ENCODE measurements at places on chromosomes 7 and 10.

- DNase-seq, result no peak
These were observed 273.0 kb downstream of the CCDC3 start for GRCh38 chr10:12728494-12728893.

- DNase-seq, result no peak
These were observed 518 bp downstream of the WAPL start for GRCh38 chr10:86520871-86521677.

DNA sequence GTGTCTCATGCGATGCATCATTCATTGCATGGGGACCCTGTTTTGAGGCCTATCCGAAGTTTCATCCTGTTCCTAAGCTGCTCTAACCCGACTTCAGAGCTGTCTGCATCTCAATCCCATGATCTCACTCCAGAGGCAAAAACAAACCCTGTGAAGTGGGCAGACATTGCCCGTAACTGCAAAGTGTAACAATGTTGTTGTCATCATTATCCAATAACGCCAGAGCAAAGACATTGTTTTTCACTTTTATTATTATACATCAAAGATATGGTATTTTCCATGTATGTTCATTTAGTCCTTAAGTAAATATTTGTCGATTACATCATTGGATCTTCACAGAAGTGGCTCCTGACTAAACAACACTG, 246.7 kb downstream of the KLF6 start:
- no peak for DNase-seq

DNA sequence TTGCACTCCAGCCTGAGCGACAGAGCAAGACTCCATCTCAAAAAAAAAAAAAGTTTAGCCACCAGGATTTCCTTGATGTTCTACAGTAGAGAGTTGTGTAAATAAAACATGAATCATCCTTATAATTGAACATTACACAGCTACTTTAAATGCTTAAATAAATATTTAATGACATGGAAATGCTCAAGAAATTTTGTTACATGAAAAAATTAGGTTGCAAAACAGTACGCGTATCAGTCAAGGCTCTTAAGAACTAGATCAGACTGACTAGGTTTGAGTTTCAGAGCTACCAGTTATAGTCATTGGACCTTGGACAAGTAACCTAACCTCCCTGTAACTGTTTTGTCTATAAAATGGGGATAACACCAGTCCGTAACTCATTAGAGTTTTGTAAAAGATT, 38.7 kb upstream of the GSAP start:
- no peak for DNase-seq

DNA sequence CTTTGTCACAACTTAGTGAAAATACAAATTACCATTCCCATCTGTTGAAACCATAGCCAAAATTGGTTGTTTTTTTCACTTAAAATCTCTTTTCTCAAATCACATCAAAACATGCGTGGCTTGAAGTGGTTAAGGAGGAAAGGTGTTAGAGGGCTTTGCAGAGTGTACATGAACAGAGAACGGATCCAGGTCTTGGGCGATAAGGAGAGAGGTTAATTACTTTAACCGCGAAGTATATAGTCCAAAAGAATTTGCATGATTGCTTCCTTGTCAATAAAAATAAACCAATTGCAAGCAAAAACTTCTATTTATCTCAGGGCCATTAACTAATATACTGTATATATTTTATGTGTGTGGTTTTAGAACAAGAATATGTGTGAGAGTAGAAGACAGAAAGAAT, 813.9 kb upstream of the SORCS1 start:
- DNase-seq, result no peak

GRCh38 chr7:113202284-113202683, 83.9 kb upstream of the SMIM30 start:
- no peak for DNase-seq

- DNase-seq, result no peak
These were observed 229.2 kb downstream of the GPAM start for GRCh38 chr10:111954386-111954785.

- no peak for DNase-seq
These were observed 1.8 kb downstream of the ADRA2A start for GRCh38 chr10:111078505-111079185.

- no peak for DNase-seq
These were observed 28.9 kb upstream of the CREB3L2 start for GRCh38 chr7:138030679-138031351.

GRCh38 chr10:89442289-89442688, 27.9 kb downstream of the IFIT5 start:
- DNase-seq, result no peak

- no peak for DNase-seq
These were observed 19.3 kb downstream of the PPP2R2D start for GRCh38 chr10:131920151-131920550.

DNA sequence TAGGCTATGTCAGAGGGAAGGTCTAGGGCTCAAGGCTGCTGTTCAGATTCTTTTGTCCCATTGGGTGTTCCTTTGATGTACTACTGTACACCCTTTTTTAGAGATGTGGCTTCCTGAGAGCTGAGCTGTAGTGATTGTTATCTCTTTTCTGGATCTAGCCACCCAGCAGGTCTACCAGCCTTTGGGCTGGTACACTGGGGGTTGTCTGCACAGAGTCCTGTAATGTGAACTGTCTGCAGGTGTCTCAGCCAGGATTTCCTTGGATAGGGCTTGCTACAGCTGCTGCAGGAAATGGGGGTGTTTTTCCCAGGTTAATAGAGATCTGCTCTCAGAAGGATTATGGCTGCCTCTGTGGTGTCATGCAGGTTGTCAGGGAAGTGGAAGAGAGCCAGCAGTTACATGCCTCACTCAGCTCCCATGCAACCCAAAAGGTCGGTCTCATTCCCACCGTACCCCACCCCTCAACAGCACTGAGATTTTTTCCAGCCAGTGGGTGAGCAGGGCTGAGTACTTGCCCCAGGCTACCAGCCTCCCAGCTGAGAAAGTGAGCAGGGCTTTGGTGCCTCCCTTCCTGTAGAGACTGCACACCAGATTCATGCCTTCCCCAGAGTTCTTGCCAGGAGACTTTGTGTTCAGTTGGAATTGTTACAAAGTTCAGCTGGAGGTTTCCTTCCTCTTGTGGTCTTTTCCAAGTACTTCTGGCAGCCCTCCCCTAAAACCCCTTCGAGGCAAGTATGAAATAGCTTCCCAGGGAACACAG, 63.3 kb downstream of the ZNF107 start:
- DNase-seq, result no peak

GRCh38 chr10:11353006-11353896, 258.2 kb downstream of the USP6NL start:
- no peak for DNase-seq

DNA sequence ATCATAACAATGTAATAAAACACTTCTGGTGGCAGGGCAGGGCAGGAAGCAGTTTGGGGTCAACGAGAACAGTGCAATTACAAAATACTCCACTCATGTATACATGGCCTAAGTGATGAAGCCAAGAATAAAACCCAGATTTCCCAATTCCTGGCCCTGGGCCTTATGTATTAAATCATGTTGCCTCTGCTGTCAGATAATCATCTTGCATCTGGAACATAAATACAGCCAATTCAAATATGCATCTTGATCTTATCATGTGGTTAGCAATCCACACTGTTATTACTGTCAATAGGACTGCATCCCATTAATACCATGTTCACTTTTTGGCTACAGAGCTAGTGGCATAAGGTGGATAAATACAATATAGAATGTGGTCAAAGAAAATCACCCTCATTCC, 186.5 kb upstream of the SLC25A13 start:
- no peak for DNase-seq

- no peak for DNase-seq
These were observed 3.6 kb downstream of the SMARCD3 start for GRCh38 chr7:151244841-151245346.

- DNase-seq, result no peak
These were observed 24.4 kb upstream of the FIGNL1 start for GRCh38 chr7:50474382-50475160.

- no peak for DNase-seq
These were observed 54.8 kb upstream of the FGL2 start for GRCh38 chr7:77254429-77254828.

DNA sequence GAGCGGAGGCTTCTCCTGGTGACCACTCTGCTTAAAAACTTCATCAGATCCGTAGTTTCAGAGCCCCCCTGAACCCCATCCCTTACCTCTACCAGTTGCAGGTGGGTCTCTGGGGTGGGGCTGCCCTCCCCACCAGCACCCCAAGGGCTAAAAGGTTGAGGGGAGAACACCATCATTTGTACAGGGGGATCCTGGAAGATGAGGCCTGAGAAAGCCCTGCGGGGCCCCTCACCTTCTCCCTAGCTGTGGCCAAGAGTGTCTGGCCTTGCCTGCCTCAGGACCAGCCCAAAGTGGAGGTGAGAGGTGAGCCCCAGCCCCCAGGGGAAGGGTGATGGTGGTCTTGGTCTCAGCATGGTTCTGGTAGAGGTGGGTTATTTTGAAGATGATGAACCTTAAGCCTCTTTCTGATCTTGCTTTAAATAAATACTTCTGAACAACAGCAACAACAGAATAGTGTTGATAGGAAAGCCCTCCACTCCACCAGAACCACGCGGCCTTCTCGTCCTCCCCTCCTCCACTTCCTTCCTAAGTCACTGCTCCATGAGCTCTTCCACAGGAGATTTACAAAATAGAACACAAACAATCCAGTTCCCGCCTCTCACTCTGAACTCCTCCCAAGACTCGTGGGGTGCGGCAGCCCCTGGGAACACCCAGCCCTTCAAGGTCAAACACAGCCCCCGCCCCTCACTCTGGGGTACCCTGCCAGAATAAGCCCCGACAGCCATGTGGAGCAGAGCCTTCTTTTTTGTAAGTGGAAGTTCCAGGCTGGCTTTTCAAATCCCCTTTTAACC, 169.1 kb downstream of the EGFR start:
- DNase-seq, result no peak

DNA sequence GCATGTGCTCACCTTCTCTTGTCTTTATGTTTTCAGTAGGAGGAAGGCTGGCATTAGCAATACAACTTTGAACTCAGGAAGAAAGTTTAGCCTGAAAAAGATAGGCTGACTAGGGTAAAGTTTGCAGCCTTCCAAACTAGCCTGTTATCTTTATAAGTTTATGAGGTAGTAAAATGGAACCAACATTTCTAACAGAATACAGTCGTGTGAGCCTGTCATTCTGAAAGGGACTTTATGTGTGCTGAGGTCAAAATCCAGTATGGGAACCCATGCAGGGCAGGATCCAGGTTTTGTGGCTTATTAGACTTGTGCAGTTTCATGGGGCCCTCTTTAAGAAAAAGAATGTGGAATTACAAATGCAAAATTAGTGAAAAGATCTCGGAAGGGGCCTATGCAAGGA, 201.0 kb upstream of the PRPS1L1 start:
- no peak for DNase-seq

DNA sequence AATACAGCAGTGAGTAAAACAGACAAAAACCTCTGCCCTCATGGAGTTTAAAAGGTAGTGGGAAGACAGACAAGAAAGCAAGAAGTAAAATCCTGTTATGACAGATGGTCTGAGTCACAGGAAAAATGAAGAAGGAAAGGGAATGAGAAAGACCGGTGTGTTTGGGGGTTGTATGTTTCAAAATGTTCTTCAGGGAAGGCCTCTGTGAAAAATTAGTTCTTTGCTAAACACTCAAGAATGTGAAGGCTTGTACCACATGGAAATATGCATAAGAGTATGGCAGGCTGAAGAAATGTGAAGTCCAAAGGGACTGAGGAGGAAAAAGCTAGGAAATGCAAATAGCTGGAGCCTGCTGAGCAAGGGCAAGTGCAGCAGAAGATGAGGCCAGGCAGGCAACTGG, 315.9 kb upstream of the SEMA3A start:
- DNase-seq, result no peak

- DNase-seq, result no peak
These were observed 18.6 kb downstream of the PFKFB3 start for GRCh38 chr10:6221192-6221940.

GRCh38 chr7:110095372-110096052, 995.4 kb upstream of the LRRN3 start:
- no peak for DNase-seq

DNA sequence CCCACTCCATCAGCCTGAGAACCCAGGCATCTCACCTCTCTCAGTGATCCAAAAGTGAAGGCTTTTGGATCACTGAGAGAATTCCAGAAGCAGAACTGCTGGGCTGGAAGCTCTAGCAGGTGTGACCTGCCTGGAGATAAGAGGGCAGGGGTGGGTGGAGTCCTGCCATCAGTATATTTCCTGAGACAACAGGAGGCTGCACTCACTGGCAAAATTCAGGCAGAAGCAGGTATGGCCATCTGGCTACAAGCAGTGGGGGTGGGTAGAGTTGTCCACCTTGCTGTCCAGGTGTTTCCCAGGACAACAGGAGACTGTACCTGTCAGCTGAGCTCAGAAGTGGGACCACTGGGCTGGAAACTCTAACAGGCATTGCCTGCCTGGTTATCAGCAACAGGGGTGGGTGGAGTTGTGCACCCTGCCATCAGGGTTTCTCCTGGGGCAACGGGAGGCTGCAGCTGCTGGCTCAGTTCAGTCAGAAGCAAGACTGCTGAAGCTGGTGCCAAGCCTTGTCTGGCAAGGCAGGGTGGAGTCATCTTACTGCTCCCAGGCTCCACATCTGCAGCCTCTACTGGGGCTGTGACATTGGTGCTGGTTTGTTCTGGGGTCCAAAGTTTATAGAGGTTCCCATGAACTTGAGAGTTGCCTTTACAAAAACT, 47.2 kb upstream of the SFTPD start:
- no peak for DNase-seq

DNA sequence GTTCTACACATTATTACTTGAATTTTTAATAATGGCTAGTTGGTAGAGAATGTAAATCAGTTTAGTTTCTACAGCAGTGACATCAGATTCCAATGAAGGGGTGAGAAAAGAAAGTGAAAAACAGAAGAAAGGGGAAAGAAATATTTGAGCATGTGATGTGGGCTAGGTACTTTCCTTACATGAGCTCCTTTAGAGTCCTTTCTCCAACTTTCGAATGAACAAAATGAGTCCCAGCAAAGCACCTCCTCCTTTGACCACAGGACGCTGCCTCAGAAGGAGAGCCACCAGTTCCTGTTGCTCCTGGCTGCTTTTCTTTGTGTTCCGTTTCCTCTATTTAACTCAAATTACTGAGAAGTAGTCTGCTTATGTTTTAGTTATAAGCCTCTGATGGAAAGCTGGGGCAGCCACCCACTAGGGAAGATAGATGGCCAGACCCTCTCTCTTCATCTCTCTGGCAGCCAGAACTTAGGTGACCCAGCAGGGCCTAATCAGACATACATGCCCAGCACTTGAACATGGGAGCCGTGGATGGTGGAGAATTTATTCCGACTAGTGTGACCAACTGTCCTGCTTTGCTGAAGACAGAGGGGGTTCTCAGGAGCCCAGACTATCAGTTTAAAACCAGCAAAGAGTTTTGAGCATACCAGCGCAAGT, 82.4 kb upstream of the NME8 start:
- no peak for DNase-seq

GRCh38 chr10:123835575-123835974, 56.0 kb downstream of the CPXM2 start:
- DNase-seq, result no peak
